ENCODE measurements at places on chromosomes 13 and 19.

DNA sequence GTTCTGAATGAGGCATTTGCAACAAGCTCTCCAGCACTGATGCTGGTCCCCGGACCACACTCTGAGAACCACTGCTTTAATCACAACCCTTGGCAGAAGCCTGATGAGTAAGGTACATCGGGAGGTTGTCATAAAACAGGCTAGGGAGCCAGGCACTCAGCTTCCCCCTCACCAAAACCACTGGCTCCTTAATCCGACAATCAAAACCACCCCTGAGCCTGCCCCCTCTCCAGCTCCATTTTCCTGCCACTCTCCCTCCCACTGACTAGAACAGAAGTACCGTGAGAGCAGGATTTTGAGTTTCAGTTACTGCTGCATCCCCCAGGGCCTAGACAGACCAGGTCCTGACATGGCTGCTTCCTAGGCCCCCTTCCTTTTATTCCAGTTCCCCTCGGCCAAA, 7.2 kb downstream of the GSK3A start:
- no peak for DNase-seq

GRCh38 chr13:42807241-42807640, 25.9 kb downstream of the FAM216B start:
- DNase-seq = peak; percentile 41

DNA sequence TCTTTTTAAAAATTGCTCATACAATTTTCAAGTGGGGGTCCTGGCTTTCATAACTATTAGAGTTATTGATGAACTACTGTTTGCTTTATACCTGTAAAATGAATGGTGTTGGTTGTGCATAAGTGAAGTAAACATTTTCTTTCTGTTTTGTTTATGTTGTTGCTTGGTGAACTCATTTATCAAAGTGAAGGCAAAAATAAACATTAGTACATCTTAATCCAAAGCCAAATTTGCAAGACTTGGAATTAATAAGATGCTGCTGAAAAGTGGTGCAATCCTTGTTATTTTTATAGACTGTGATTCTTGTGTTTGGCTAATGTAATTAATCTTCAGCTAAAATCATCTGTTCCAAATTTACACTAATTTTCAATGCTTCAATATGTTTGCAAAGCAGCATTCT, 24.4 kb upstream of the DCT start:
- DNase-seq = no peak

- DNase-seq = no peak
Measured at GRCh38 chr13:30735025-30735871, at the start of gene ALOX5AP. Gene ALOX5AP, plus strand, starts transcription at chr13:30735543. Its CDS starts 63 bp downstream, at chr13:30735606.

DNA sequence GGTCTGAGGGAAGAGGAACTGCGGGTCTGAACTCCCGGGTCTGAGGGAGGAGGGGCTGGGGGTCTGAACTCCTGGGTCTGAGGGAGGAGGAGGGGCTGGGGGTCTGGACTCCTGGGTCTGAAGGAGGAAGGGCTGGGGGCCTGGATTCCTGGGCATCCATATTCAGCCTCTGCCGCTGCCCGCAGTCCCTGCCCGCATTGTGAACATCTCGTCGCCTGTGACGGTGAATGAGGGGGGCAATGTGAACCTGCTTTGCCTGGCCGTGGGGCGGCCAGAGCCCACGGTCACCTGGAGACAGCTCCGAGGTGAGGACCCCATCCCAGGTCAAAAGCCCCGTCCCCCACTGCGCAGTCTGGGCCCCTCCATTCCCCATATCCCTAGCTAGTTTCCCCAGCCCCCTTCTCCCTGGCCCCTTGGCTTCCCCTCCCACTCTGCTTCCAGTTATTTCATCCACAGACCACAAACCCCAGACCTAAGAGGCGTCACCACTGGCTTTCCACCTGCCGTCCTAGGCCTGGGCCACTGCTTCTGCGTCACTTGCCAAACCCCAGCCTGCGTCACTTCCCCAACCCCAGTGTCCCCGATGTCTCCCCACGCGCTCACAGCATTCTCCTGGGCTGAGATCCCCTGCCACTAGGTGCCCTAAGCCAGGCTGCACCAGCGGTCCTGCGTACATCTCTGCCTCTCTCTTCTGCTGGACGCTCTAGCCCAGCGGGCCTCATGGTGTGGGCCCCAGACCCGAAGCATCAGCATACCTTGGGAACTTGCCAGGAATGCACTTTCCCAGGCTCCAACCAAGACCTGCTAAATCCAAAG, 13.9 kb downstream of the IGLON5 start:
- no peak for DNase-seq

DNA sequence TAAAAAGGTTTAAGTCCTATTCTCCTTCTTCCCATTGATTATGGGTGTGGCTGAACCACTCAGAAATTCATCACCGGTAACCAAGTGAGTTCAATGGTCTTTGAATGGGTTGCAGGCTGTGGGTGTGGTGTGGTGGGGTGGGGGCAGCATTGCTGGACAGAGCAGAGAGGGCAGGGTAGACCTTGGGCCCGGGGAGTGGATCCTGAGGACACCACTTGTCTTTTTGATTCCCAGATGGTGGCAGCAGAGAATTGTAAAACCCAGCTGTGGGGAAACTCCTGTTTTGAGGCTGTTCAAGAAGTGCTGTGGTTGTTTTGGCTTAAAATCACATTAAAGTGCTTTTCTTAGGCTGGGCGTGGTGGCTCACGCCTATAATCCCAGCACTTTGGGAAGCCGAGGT, 45.8 kb upstream of the RGCC start:
- peak; percentile 68 for DNase-seq

DNA sequence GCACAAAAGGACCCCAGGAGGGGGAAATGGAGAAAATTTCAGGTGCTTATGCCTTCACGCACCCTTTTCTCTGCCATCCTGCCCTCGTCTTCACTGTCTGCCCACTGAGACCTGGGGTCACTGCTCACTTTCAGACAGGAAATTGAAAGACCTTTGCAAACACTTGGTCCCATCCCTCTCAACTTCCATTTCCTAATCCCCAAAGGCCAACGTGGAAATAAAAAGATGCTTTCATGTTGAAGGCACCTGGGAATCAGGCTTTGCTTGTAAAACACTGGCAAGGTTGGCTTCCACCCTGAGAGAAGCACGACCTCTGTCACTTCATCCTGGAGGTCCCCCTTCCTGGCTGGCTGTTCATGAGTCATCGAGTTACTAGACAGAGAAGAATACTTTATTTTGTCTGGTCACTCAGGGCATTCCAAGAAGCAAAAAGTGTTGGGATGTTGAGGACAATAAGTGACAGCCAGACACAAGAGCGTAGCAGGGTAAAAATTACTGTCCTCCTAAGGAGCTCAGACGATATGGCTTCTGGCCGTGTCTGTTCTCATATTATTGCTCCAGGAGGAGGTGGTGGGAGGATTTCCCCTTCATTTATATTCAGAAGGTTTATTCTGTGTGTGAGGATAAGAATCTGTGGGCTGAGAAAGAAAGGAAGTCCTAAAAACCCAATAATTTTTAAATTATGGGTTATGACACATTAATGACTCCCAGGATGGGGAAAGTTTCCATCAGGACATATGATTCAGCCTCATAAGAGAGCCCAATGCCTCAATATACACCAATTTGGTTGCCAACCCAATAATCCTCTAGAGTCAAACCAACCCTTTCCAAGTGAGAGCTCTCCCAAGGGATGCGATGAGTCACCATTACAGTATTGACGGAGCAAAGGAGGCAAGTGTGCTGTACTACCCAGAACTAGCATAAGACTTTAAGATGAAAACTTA, 409.0 kb downstream of the COG6 start:
- DNase-seq = peak; percentile 100

- DNase-seq = no peak
Measured at GRCh38 chr19:4587527-4587926, 28.0 kb upstream of the SEMA6B start.

GRCh38 chr13:38686577-38687245, at the start of gene FREM2:
Gene FREM2, plus strand, starts transcription at chr13:38687077. Its CDS starts 268 bp downstream, at chr13:38687345.
- DNase-seq = no peak

- no peak for DNase-seq
Measured at GRCh38 chr19:53982611-53983010, 8.8 kb upstream of the CACNG6 start.

GRCh38 chr13:35832551-35832950, 298.6 kb downstream of the DCLK1 start:
- no peak for DNase-seq

- DNase-seq = no peak
Measured at GRCh38 chr13:108120302-108120701, 95.0 kb downstream of the LIG4 start.

- DNase-seq = no peak
Measured at GRCh38 chr19:21699197-21699596, 68.2 kb downstream of the ZNF100 start.

DNA sequence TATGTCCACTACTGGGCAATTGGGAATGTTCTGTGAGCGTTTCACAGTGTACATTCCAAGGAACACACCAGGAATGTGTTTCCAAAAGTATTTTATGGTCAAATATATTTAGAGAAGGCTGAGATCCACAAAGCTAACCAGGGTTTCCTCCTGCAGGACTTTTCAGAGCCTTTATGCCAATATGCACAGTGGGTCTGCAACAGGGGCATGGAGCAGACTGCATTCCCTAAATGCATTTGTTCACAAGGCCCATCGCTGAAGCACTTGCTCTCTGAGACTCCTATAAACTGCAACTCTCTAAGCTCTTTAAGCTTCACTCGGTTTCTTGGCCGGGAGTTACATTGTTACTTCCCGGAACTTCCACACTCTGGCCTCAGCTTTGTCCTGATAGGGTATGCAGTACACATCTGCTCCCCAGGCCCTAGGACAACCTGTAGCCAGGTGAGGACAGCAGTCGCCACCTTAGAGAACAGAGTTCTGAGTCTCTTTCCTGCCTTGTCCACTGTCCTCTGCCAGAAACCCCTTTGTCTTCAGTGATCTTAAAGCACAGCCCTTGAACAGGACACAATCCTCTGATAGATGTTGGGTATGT, 33.5 kb downstream of the FBN3 start:
- DNase-seq = no peak

GRCh38 chr13:112792511-112792910, 102.7 kb downstream of the ATP11A start:
- DNase-seq = no peak

DNA sequence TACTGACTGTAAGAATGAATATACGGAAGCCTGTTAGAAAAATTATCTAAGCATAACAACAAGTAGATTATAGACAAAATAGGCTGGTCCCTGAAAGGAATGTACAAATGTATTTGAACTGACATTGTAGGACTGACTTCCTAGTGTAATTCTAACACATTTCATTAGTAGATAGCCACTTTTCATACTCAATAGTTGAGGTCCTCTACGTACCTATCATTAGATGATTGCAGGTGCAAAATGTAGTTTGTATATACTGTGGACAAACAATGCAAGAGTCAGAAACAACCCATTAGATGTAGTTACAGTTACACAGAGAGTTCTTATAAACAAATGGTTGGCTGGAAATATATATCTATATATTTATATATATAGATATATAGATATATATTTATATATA, 402.3 kb upstream of the SLITRK6 start:
- no peak for DNase-seq

DNA sequence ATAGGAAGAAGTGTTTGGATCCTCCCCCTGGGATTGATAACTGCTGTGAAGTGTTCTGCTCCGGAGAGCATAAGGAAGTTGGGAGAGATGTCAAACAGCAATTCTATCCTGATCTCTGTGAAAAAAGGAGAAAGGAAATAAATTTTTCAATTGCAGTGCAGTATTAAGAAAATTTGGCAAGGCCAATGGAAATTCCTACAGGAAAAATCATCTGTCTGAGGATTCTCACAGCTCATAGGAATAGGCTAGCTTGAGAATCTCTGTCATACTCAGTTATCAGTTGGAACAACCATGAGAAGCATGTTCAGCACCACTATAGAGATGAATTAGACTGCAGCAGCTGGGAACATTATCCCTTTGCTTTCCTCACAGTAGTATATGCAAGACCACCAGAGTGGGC, 1238.9 kb upstream of the MIR17HG start:
- DNase-seq = no peak

- DNase-seq = peak; percentile 78
Measured at GRCh38 chr19:46898731-46899130, 37.9 kb downstream of the ARHGAP35 start.

GRCh38 chr13:72726726-72727416, 558 bp downstream of the MZT1 start:
- DNase-seq = peak; percentile 17

GRCh38 chr19:3375221-3376090, 9.1 kb downstream of the NFIC start:
- peak; percentile 82 for DNase-seq

- peak; percentile 15 for DNase-seq
Measured at GRCh38 chr13:112481458-112481857, 105.3 kb downstream of the SPACA7 start.

DNA sequence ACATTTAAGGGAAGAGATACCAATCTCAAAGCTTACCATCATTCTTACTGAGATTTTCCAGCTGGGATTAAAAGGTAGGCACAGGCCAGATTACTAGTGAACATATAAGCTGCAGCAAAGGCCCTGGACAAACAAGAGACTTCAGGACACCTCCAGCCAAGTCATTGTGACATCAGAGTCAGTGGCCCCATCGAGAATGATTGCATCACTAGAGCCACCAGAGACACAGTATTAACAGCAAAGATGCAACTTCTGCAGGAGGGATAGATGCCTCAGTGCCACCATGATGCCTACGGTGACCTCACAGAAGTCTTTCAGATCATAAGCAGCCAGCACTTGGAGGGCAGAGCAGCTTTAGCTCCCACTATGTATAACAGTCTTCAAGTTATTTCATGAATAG, 8.6 kb downstream of the RUBCNL start:
- no peak for DNase-seq

GRCh38 chr13:46160065-46160464, 21.9 kb downstream of the LCP1 start:
- no peak for DNase-seq

DNA sequence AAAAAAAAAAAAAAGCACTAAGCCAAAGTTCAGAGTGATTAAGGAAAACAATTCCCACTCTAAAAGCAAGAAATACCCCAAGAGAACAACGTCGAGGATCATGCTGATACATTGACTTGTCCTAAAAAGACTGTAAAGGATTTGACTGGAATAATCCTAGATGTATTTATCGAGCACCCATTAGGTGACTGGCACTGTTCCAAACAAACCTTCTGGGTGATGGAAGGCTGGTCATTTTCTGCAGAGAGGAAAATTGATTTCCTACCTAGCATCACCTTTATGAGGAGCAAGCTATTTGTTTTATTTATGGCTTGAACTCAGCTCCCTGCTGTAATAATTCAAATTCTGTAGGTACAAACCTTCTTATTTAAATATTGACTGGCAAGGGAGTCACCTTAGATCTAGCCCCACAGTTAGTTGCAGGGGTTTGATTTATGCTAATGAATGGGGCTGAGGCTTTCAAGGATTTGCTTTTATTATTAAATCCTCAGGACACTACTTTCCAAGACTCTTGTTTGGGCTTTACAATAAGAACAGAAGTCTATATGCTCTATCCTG, 471.0 kb downstream of the OLFM4 start:
- DNase-seq = no peak

GRCh38 chr13:49615836-49616675, 12.3 kb upstream of the ARL11 start:
- no peak for DNase-seq

GRCh38 chr19:55702131-55702627, 27.2 kb downstream of the EPN1 start:
- DNase-seq = no peak

- DNase-seq = no peak
Measured at GRCh38 chr13:24146961-24147569, 13.5 kb upstream of the SPATA13 start.

GRCh38 chr13:51397262-51397941, 55.4 kb downstream of the INTS6 start:
- DNase-seq = peak; percentile 73

GRCh38 chr19:524062-524674, 7.4 kb upstream of the CDC34 start:
- DNase-seq = peak; percentile 36
